ENCODE measurements at places on chromosomes 6 and 20.

- DNase-seq = no peak
Observed at GRCh38 chr6:144756469-144756868, 471.3 kb downstream of the UTRN start.

DNA sequence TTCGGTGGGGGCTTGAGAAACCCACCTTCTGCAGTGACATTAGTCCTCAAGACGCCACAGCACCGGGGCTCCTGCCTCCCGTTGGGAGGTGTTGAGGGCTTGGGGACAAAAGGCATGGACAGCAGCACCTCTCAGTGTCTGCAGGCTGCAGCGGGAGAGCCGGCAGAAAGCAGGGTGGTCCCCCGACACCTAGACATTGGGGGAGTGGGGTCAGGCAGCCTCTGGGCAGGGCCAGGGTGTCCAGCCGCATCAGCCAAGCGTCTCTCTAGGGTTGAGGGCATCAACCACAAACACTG lies 264.7 kb downstream of the TAF4 start:
- no peak for DNase-seq

- DNase-seq = no peak
Observed at GRCh38 chr20:10655720-10656669, 17.8 kb downstream of the JAG1 start.

GRCh38 chr6:163698086-163698485 lies 283.6 kb downstream of the QKI start:
- DNase-seq = no peak

DNA sequence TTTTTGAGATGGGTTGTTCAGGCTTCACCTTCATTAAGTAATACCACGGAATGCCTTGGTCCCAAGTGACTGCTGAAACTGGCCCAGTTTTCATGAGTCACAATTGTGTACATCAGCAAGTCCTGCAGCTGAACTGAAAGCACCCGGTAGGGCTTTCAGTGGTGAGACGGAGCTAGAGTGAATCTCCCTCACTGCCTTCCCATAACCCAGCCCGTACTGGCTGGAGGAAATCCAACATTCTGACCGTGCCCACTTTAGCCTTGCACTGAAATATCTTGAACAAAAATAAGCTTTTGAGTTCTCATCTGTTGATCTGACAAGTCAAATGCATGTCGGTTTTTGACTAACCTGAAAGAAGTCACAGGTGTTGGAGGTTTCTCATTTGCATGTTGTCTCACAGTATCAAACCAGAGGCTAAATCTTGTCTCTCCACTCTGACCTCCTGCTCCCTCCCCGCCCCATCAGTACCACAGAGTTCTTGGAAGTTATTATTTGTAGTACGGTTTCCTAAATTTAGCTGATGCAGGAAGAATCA lies 35.9 kb downstream of the DUSP22 start:
- no peak for DNase-seq

DNA sequence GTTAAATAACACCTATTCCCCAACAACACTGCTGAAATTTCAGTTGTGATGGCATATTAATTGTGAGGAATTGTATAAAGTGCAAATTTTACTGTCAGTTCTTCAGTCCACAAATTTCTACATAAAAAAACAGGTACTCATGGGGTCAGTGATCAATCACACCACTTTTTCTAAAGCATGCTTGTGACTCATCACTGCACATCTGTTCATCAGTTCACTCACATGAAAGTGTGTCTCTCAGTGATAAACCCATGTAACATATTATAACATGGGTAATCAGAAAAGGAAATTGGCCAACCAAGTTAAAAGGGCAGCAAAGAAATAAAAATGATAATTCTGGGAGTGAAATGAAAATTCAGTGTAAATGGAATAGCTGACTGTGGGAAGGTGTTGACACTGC lies 234.7 kb upstream of the FKBP1C start:
- no peak for DNase-seq

- no peak for DNase-seq
Observed at GRCh38 chr6:36821581-36822335, 17.5 kb downstream of the CPNE5 start.
